ENCODE measurements at places on chromosomes 5 and 9.

DNA sequence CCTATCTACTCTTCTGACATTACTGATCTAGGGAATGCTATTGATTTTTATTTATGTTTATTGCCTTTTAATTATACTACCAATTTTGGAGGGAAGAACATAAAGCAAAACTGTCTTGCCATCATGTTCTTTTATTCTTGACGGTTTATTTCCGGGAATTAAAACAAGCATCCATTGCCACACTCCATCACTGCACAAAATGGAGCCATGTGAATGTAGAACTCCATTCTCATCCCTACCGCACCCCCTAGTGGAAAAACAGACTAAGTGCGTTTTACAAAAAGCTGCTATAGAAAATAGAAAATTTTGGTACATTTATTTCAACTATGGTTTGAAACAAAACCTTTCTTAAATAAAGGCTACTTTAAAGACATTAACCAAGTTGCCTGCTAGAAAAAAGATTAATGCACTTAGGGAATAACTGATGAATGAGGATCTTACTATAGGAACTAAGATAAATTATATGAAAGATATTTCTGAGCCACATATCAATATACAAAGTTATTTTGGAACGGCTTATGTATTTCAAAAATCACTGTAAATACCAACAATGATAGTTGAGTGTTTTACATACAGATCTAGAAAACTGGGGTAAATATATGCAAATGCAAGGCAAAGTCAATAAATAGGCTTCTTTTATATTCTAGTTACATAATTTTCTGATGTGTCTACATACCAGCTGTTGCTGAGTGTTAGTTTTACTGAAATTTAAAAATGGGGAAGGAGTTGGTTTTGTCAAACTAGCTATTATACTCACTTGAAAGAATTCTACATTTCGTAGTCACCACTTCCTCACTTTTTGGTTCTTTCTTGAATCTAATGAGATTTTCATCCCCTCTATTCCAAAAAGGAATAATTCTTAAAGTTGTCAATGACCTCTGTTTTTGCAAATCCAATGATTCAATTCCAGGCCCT lies 26.5 kb downstream of the OXCT1 start:
- no peaks in the 10 kb centered on the region for H3K27me3 ChIP-seq
- no peak for ATAC-seq
- no peak overlapping the region for H3K27ac ChIP-seq
- H3K36me3 ChIP-seq = no peaks in the 10 kb centered on the region
- no peak overlapping the region for H3K4me3 ChIP-seq

DNA sequence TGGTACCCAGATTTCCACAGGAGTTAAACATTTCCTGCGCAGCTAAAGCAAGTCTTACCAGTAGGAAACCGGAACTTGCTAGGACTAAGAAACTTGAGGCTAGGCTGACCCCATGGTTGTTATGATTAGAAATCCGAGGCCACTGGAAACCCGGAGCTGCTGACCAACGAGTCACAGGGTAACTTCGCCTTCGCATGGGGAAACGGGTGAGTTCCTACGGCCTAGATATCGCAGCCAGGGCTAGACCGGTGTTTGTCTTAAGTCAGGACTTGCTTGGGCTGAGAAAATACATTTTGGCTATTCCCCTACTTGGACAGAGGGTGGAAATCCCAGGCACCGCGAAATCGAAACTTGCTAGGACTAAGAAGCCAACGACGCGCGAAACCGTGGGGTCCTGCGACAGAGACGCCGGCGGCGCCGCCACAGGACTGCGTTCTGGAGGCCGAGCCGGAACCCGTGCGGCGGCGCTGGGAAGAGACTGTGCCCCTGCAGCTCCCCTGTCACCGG lies 1.6 kb upstream of the ANXA2R start:
- H3K27me3 ChIP-seq = peaks cover 55% of the 10 kb centered on the region
- H3K27ac ChIP-seq = peak overlapping the region; percentile 90
- peak; percentile 31 for ATAC-seq
- no peaks in the 10 kb centered on the region for H3K36me3 ChIP-seq

DNA sequence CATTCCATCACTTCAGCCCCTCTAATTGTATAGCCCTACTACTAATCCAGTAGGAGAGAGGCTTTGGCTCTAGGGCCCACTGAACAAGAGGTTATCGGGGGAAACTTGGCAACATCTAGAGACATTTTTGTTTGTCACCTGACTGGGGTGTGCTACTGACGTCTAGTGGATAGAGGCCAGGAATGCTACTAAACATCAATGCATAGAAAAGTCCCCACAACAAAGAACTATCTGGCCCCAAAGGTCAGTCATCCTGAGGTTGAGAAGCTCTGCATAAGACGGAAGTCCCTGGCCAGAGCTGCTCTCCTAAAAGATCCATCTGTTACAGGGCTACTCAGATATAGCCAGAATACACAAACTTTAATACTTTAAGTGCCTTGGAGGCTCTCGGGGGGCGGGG lies 570.6 kb upstream of the KLF4 start:
- ATAC-seq = no peak
- H3K27me3 ChIP-seq = no peaks in the 10 kb centered on the region
- no peaks in the 10 kb centered on the region for H3K4me1 ChIP-seq
- H3K4me3 ChIP-seq = no peak overlapping the region

GRCh38 chr5:82018462-82018861 lies 46.6 kb downstream of the ATG10 start:
- H3K4me1 ChIP-seq = peaks cover 10% of the 10 kb centered on the region
- no peaks in the 10 kb centered on the region for H3K27me3 ChIP-seq
- H3K36me3 ChIP-seq = no peaks in the 10 kb centered on the region
- no peak overlapping the region for H3K27ac ChIP-seq
